Activated CD8-positive, alpha-beta T cell treated with anti-CD3 and anti-CD28 coated beads for 36 hours (primary cell): ENCODE measurements at places on chromosomes 4 and X.
A peak's percentile ranks its signal among the peaks of the same experiment; 100 is the strongest.

GRCh38 chrX:88612870-88613329 lies 134.1 kb upstream of the CPXCR1 start:
- no peak for DNase-seq

DNA sequence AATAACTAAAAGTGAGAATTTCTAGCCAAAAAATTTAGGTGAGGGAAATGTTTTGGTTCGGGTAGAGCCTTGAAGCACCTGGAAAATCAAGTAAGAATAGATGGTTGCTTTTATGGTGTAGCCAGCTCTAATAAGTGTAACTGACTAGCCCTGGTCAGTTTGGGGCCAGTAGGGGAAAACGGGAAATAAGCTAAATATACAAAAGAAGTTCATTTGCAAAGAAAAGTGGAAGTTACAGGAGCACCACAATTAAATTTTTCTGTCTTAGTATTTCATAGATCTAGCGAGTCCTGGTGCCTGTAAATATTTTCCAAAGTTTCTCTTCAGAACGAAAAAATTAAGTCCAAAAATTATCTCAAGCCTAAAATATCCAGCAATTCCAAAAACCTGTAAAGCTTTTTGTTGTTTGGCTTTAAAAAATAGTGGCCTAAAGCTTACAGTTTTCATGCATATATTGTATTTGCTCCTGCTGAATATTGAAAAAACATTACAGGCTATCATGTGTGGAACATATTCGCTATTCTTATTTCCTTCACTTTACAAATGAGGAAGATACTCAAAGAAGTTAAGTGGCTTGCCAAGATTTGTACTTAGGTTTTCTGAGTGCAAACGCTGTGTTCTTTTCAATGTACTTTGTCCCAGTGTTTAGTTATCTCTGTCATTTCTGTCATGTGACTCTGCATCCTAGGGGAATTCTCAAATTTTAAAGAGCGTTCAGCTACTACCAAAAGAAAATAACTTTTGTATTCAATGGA lies 7.3 kb upstream of the PTPN13 start:
- no peak for DNase-seq

GRCh38 chr4:37639551-37640285 lies 46.5 kb downstream of the RELL1 start:
- no peak for DNase-seq

DNA sequence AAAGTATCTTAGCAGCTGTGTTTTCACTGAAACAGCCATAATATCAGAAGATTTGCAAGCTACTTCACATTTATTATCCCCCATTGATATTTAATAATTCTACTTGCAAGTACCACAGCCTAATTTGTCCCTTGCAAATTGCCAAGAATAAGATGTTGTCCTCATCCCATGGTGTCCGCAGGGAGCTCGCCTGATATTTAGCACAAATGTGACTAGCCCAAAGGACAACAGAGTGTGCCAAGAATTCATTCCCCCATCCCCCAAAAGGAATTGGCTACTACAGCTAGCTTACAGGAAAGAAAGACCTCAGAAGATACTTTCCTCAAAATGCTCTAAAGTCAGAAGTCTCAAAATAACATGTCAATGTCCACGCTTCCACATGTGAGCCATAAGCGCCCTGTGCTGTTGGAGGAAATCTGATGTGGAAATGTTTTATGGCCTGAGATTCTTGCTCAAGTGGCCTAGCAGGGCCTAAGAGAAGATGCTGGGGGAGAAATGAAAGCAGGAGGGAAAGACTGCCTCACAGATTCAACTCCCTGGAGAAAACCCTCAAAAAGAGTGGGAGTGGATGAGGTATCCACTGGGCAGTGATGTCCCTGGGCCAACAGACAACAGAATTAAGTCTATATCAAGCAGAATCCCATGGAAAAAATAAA lies 111.4 kb downstream of the SH3KBP1 start:
- DNase-seq, result no peak

- DNase-seq, result peak; percentile 30
Measured at GRCh38 chrX:41382714-41383645, 49.0 kb downstream of the DDX3X start.

DNA sequence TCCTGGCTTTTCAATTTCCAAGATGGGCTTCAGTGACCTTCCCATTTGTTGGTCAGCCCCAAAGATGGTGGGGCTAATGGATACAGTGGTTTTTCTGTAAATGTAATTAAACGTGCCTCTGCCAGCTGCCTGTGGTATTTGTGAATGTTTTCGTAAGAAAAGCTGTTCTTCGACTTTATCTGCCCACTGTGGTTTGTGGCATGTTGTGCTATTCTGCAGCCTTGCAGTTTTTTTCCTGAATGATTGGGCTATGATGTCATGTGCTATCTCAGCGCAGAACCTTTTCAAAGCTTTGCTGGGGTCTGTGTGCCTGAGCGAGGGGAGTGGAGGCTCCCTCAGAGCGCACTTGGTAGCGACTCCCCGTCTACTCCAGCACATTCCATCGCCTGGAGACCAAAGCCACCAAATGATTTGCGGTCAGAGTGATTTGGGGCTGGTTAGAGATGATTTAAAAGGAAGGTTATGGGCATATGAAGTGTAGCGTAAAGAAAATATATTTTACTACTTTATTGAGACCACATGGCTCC lies 137.5 kb downstream of the PALLD start:
- no peak for DNase-seq

GRCh38 chr4:87843936-87844335 lies 11.2 kb downstream of the MEPE start:
- no peak for DNase-seq

- no peak for DNase-seq
Measured at GRCh38 chrX:132668178-132668577, 179.3 kb upstream of the MBNL3 start.

GRCh38 chrX:13033193-13033592 lies 11.2 kb downstream of the FAM9C start:
- no peak for DNase-seq

DNA sequence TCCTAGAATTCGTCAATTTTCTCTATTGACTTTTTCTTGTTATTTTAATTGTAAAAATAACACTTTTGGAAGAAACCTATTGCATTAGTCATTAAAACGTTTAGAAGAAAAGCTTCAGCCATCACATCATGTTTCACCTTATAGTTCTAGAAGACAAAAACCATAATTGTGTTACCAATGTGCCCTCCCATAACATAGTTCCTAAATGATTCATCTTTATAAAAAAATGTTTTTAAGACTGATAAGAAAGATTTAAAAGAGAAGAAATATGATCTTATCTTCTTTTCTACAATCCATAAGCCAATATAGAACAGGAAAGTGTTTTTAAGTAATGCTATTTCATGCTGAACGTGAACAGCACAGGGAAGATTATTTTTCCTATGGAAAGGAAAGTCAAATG lies 316.6 kb upstream of the NDST4 start:
- DNase-seq, result no peak

DNA sequence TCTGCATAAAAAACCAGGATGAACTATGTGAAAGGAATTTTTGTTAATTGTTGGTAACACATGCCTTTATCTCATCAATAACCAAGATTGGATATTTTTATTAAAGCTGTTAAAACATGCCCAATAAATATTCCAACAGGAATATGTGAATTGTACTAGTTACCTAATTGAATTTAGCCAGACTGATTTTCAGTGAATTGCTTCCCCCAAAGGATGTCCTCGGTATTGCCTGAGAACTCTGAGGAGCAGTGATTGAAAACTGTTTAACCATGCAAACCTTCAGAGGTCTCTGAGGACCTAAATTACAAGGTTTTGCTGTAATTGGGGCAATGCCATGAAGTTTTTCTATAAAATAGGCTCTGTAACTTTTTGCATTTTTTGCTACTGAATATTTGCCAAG lies 66.6 kb downstream of the BLTP1 start:
- DNase-seq, result no peak

DNA sequence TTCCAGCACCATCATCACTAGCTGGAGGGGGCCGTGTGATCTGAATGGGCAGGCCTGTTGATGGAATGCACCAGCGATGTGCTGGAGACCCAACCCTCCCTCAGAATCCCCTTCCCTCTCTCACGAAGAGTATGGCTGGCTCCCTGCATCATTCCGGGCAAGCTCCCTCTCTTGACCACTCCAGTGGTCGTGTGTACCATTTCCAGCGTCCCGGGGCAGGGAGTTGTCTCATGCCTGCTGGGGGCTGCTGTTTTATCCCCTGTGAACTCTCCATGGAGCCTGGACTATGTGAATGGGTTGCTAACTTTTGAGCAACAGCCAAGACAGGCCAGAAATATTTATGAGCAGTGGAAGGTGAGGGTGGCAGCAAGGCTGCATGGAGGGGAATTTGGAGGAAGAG lies 8.1 kb downstream of the CSAG1 start:
- DNase-seq, result no peak

DNA sequence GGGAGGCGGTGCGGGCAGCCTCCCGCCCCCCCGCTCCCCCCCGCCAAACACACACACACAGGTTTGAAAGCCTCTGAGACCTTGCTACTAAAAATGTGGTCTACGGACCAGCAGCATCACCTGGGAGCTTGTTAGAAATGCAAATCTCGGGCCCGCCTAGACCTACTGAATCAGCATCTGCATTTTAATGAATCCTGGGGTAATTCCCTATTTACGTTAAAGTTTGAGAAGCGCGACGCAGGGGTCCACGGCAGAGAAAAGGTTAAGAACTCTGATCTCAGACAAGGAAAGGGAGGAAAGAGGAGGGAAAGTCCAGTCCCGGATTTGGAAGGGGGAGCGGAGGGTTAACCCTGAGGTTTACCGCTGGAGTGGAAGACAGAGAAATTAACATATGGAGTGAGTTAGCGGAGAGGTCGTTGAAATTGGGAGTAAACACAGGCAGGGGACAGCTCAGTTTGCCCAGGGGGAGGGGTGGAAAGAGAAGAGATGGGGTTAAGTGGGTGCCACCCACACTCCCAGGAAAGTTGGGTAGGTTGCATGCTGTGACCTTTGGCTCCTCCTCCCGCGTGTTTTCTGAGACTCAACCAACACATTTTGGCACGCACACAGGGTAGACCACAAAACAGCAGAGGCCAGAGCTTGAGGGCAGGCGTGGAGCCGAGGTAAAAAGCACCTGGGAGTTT lies 483.6 kb downstream of the BCOR start:
- DNase-seq, result peak; percentile 84

DNA sequence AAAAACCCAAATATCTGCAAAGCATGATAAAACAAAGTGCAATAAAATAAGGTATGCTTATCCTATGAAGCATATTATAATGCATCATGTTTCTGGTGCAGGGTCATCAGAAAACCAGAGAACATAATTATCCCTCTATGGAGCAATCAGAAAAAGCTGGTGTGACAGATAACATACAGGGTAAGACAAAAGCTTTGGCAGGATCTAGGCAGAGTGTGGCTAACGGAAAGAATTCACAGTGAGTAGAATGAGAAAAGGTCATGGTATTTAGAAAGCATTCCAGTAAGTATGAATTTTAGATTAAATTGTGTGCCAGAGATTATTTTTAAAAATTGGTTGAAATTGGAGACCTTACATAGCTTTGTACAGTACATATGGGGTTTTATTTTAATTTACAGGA lies 29.0 kb upstream of the UGT2B4 start:
- DNase-seq, result no peak

- DNase-seq, result no peak
Measured at GRCh38 chrX:149157976-149158375, 347.1 kb downstream of the IDS start.

DNA sequence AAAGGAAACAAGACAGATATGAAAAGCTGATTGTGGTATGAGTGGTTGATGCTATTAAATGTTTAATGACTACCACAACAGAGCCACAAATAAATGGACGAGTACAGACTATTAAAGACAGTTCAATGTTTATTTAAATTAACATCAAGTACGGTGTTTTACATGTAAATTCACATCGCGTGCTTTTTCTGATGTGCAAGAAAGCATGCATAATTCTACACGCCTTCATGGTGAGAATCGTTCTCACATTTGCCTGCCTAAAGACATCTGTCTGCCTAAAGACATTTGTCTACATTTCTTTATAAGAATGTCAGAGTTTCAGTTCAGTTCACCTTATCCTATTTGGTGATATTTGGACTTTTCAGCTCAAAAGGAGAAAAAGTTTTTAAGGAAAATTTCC lies 7.3 kb upstream of the GPR143 start:
- DNase-seq, result no peak

DNA sequence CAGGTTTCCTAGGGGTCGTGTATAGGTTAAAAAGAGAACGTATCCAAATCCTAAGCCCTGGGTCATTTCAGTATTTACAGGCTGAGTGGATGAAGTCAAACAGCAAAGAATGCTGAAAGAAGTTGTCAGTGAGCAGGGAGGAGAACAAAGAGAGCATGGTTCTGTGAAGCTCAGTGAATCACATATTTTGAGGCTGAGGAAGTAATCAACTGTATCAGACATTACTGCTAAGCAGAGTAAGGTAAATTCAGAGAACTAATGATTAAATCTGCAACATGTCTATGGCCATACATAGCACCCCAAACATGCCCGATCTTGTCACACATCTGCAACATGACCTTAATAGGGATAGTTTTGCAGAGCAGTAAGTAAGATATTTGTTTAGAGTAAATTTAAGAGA lies 1130.3 kb downstream of the RAPGEF2 start:
- DNase-seq, result no peak

GRCh38 chr4:129355516-129355915 lies 259.6 kb downstream of the C4orf33 start:
- no peak for DNase-seq

- no peak for DNase-seq
Measured at GRCh38 chrX:110733166-110733565, 62.5 kb downstream of the CHRDL1 start.

GRCh38 chr4:26334366-26334765 lies 13.6 kb downstream of the RBPJ start:
- DNase-seq, result no peak

GRCh38 chr4:84706286-84706685 lies 123.4 kb downstream of the CDS1 start:
- no peak for DNase-seq

DNA sequence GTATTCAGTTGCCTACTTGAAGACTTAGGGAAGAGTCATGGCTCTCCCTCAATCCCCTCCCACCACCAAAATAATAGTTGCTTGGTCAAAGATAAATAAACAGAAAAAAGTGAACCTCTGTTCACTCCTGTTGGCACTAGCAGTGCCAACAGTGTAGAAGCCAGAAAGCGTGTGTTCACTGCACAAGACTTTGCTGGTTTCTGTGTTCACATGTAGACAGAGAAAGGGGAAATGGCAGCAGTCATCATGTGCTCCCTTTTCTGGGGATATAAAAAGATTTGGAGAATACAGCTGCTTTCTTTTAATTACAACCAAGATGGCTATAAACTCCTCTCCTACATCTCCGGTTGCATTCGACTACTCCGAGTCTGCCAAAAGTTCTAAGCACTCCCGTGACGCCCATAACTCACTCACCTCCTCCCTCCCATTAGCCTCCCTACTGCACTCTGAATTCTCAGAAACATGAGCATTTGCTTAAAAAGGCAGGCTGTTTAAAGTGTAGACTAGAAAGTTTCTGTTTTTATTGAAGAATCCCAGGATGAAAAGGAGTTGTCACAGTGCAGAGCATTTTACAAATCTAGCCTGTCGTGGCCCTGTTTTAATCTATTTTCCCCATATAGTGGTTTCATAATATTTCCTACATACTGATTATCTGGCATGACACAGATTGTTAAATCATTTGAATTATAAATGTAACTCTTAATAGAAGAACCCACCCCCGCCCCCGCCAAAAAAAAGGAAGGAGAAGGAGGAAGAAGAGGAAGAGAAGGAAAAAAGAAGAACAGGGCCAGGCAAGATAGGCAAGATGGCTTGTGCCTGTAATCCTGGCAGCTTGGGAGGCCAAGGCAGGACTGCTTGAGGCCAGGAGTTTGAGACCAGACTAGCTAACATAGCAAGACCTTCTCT lies 16.7 kb downstream of the LGI2 start:
- no peak for DNase-seq

GRCh38 chrX:133594156-133594555 lies 178.9 kb upstream of the GPC4 start:
- DNase-seq, result no peak
